ENCODE measurements at places on chromosomes 3 and 15.

GRCh38 chr3:178054471-178054870, 481.8 kb upstream of the KCNMB2 start:
- DNase-seq: no peak

DNA sequence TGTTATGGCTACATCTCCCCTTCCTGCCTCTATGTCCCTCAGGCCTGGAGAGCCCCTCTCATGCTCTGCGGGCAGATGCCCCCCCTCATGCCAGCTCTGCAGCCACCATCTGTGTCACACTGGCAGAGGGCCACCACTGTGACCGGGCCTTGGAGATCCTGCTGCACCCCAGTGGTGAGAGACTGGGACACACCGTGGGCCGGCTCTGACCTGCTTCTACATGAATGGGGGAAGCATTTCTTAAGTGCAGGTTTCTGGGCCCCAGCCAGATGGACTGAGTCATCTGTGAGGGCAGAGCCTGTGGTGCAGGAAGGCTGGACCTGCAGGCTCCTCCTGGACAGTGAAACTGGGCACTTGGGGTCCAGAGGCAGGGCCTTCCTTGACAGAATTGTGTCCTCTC, 4.8 kb downstream of the VWA5B2 start:
- DNase-seq: no peak

DNA sequence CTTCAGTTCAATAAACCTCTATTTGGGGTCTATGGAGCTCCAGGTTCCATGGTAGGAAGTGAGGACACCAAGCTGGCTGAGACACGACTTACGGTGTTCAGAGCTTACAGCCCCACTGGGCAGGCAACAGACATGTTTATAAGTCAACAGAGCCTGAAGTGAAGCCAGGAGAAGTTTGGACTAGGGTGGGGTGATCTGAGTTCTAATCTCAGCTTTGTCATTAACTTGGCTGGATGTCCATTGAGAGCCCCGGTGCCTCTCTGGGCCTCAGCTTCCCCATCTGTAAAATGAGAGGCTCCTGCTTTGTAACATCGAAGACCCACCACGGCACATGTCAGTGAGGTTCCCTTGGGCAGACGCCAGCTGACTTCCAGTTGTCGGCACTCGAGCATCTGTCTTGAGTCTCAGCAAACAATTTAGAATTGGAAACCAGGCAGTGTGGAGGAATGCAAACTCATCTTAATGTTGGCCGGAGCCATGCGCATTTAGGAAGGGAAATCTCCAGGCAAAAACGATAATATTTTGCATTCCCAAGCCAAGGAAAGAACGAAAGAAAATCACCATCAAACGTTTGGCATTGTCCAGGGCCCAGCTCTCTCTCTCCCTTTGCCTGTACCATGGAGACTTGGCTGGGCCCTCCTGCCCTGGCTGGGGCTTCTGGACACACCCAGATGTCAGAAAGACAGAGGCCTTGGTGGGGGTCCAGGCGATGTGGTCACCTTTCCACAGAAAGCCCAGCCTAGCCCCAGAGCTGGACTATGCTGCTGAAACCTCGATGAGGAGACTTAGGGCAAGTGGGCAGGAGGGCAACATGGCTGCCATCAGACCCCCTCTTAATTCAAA, 18.4 kb downstream of the ITGA11 start:
- no peak for DNase-seq

GRCh38 chr3:28743831-28744230, 395.2 kb upstream of the AZI2 start:
- no peak for DNase-seq

DNA sequence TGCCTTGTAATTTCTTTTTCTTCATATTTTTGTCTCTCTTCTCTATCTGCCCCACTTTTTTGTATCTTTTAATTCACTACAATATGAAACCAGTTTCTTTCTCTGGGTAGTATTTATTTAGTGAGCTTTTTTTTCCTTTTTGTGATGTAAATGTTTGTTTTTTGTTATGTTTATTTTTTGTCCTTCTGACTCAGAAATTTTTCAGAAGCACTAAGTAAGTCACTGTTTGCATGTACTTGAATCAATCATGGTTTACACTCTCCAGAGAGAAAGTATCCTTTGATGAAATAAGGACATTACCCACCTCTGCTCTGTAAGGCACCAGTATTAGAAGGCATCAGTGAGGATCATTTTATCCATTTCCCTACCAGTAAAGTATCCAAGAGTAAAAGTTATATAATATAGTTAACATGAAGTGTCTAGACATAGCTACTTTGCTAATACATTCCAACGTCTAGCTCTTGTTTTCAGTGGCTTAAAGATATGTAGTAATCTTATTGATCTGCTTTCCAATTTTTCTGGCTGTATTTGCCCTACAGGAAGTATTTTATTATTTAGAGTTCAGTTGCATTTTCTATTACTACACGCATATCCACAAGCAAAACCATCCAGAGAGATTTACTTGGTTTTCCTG, 25.4 kb downstream of the FILIP1L start:
- no peak for DNase-seq

DNA sequence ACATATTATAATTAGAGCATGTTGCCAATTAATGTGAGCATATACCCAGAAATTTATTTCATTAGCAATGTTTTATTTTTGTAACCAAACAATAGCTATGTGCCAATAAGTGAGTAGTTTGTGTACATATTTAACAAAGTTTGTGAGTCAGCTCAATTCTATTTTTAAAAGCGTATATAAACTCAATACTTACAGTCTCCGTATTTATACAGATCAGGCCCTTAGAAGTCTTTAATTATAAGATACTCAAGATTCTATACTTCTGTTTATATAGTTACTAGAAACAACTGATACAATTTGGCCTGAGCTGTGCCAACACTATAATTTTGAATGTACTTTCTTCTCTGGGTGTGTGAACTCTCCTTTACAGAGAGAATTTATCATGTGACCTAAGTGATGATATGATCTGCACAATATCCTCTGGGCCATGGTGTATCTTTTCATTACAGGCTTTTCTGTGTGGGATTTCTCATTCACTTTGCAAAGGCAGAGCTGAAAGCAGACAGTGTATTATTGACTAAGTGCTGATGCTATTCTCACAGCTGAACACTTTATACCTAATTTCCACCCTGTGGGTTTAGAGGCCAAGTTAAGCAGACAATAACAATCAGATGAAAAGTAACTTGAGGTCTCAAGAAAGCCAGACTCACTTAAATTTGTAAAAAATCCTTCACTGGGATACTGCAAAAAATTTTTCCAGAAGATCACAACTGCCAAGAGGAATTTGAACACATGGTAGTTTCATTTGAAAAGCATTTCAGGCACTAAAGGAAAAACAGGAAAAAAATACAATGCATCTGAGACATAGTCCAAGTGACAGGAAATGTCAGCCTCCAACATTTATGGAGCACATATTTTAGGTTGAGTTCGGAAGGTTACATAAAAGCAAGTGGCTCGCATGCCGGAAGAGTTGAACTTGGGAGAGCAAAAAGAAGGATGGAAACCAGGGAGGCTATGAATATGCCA, 277.9 kb upstream of the SEMA6D start:
- no peak for DNase-seq

DNA sequence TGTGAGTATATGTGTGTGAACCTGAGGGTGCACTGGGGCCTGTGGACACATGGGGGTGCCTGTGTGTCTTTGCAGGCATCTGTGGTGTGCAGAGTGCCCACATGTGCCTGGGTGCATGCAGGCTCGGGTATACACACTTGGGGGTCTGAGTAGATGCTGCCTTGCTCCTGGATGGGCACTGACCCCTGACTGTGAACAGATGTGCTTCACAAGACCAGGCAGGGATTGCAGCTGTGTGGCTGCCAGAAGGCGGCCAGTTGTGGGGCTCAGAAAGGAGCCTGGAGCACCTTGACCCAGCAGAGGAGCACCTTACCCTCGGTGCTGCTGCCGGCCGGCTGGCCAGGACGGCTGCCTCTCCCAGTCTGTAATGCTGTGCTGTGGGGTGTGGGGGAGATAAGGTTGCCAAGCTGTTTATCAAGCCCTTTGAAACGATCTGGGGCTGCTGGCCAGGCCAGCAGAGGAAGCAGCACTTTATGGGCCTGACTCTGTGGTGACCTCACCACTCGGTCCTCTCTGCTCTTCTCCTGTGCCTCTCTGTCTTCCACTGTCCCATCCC, 55.5 kb upstream of the MRPS22 start:
- no peak for DNase-seq

- DNase-seq: no peak
Measured at GRCh38 chr3:149077628-149078027, 8.7 kb downstream of the HLTF start.

- no peak for DNase-seq
Measured at GRCh38 chr3:190323246-190323626, 990 bp upstream of the CLDN1 start.

- no peak for DNase-seq
Measured at GRCh38 chr3:64079369-64080150, 56.3 kb upstream of the PSMD6 start.

DNA sequence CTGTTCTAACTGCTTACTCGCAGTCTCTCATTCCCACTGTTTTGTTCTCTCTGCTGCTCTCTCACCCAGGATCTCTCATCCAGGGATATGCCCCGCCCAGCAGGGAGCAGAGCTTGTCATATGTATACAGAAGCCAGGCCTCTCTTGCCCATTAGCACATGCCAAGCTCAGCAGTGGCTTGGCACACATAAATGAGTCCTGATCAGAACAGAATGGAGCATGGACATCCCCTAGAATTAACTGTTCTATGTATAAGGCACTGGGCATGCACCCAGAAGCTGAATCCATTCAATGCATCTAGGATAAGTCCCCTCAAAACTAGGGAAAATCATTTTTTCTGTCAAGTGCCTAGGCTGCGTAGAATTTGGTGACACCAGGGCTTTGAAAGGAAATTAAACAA, 61.6 kb downstream of the IGSF11 start:
- no peak for DNase-seq

GRCh38 chr15:61130950-61131942, 97.9 kb downstream of the RORA start:
- no peak for DNase-seq

GRCh38 chr3:74287557-74287956, 326.9 kb downstream of the CNTN3 start:
- no peak for DNase-seq

GRCh38 chr3:55639896-55640765, 153.0 kb upstream of the WNT5A start:
- no peak for DNase-seq

GRCh38 chr3:75341324-75342067, 322.6 kb upstream of the FRG2C start:
- DNase-seq: no peak

GRCh38 chr3:127732303-127732702, 59.6 kb downstream of the ABTB1 start:
- DNase-seq: no peak

GRCh38 chr3:46163556-46164041, 44.5 kb downstream of the CCR1 start:
- DNase-seq: no peak

- DNase-seq: no peak
Measured at GRCh38 chr15:58731756-58732535, 17.6 kb downstream of the ADAM10 start.

GRCh38 chr3:169077394-169077906, 586.1 kb downstream of the MECOM start:
- DNase-seq: no peak

- no peak for DNase-seq
Measured at GRCh38 chr15:92681141-92681631, 25.6 kb upstream of the FAM174B start.

GRCh38 chr3:56800832-56801661, 702 bp downstream of the ARHGEF3 start:
- DNase-seq: no peak

DNA sequence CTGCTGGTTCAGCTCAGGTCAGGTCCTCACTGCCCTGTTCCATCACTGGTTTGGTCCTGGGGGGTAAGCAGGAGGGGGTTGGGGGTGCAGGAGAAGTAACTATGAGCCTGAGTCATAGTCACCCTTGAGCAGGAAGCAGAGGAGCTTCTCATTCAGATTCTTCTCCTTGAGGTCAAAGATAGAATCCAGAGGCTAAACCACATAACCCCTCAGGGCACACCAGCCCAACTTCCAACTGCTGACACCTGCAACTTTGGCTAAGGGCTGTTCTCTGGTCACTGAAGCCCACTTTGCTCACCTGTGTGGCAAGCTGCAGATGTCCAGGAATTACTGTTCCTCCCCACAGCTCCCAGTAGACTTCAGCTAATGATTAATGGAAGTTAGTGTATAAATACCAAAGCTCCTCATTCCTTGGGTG, 48.8 kb upstream of the LRRFIP2 start:
- DNase-seq: no peak

DNA sequence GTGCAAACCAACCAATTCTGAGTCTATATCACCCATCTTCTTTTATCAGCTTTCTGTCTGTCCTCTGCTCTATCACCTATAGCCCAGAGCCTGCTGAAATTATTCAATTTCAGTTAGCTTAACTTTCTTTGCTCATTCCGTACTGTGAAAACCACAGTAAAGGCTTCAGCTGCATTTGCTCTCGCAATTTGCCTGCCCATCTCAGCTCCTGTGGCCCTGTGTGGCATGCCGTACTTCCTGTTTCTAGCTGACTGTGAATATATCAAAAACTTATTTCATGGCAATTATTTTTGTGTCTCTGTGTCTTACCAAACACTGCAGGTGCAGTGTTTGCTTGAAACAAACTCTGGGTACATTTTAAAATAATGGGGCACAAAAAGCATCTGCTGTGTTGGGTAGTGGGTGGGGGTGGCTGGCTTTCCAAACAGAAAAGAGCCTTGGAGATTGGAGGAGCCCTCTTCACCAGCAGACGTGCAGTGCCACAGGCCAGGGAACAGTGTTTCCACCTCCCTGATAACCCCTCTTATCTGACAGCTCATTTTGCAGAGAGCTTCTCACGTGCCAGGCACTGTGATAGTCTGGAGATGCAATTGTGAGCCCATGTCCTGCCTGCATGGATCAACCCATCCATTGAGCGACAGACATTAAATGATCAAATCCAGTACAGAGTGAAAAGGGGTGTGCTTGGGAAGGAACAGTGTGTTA, 45.2 kb downstream of the GASK1A start:
- DNase-seq: no peak

- DNase-seq: no peak
Measured at GRCh38 chr3:61650276-61650675, 88.9 kb downstream of the PTPRG start.

DNA sequence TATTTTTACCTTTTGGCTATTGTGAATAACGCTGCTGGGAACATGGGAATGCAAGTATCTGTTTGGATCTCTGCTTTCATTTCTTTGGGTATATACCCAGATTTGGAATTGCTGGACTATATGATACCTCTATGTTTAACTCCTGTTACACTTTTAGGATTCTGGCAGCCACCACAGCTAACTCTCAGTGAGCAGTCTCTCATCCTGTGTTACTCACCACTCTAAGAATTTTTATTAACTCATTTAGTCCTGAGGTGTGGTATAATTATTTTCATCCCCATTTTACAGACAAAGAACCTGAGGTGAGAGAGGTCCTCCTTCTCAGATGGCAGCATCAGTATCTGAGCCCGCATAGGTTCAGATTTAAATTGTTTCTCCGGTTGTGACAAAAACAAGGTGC, 1.1 kb downstream of the SPATA12 start:
- DNase-seq: no peak

DNA sequence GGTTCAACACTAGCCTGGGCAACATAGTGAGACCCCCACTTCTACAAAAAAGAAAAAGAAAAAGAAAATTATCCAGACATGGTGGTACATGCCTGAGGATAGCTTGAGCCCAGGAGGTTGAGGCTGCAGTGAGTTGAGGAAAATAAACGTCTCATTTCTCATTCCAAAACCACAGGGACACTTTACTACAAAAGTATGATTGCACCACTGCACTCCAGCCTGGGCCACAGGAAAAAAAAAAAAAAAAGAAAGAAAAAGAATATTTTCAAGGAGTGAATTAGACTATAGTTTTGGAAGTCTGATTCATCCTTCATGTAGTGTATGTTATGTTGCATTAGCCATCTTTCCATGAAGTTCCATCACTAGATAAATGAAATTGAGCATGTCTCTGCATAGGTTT, 149.5 kb upstream of the THBS1 start:
- no peak for DNase-seq

GRCh38 chr3:47194994-47195393, 31.1 kb upstream of the SETD2 start:
- no peak for DNase-seq
